Right ventricle myocardium superior (tissue), 1 donor: ENCODE measurements at places on chromosomes 5 and 9.

- DNase-seq, result no peak
These were observed 449.6 kb downstream of the NTRK2 start for GRCh38 chr9:85118990-85119755.

GRCh38 chr5:121741156-121741555 lies 110.5 kb upstream of the FTMT start:
- no peak for DNase-seq

- no peak for DNase-seq
These were observed 1.3 kb upstream of the REEP5 start for GRCh38 chr5:112923148-112923917.

DNA sequence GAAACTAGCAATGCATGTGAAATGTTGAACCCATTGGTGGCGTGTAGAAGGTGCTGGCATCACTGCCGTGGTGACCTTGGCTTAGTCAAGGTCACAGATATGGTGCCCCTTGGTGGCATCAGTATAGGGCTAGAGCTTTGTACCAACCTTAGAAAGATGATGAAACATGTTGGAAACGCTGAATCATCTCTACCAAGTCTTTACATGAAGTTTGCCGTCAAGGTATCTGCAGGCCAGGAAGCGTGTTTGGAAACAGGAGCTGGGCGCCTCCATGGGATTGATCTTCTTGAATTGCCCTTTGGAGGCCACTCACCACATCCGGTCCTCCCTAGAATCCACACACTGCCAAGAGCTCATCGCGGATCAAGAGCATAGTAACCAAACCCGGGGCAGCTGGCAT lies 16.9 kb upstream of the BOD1 start:
- DNase-seq, result no peak

DNA sequence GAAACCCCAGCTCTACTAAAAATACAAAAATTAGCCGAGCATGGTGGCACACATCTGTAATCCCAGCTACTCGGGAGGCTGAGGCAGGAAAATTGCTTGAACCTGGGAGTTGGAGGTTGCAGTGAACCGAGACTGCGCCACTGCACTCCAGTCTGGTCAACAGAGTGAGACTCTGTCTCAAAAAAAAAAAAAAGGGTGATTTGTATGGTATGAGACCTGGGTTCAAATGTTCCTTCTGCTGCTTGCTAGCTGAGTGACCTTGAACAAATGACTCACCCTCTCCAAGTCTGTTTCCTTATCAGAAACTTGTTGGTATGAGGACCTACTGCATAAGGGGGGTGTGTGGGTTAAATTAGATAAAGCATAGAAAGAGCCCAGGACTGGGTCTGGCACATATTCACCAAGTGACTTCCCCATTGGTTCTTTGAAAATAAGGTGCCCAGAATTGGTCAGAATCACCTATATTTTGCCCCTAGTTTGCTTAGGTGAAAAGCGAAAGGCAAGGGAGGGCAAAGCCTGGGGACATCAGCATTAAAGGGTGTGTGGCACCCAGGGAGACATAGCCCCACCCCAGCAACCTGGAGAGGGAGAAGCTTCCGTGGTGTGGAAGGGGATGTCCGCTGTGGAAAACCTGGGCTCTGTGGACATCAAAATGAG lies 9.9 kb downstream of the SLC25A25 start:
- no peak for DNase-seq

DNA sequence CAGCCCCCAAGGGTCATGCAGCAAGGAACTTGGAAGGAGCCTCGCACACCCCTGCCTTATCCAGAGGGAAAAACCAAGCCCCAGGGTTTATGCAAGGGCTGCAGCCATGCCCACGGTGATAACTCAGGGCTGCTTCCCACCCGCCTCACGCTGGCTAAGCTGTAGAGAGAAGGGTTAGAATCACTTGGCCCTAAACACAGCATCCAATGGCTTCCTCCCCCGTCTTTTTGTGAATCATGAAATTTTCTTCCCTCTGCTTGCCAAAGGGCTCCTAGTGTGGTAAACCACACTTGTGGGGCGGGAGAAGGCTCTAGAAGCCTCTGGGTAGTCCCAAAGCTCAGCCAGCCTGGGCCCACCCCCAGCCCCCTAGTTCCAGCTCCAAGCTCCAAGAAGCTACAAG lies 55.9 kb upstream of the ORM1 start:
- DNase-seq, result no peak

DNA sequence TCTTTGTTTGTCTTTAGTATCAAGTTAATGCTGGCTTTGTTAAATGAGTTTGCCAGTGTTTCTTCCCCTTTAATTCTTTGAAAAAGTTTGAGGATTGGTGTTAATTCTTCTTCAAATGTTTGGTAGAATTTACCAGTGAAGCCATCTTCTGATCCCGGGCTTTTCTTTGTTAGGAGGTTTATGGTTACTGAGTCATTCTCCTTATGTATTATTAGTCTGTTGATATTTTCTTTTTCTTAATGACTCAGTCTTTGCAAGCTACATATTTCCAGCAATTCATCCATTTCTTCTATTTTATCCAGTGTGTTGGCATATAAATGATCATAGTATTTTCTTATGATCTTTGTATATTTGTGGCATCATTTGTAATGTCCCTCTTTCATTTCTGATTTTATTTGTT lies 74.5 kb upstream of the SPINK5 start:
- no peak for DNase-seq

GRCh38 chr9:124551472-124552272 lies 44.5 kb upstream of the NR5A1 start:
- peak; percentile 46 for DNase-seq

DNA sequence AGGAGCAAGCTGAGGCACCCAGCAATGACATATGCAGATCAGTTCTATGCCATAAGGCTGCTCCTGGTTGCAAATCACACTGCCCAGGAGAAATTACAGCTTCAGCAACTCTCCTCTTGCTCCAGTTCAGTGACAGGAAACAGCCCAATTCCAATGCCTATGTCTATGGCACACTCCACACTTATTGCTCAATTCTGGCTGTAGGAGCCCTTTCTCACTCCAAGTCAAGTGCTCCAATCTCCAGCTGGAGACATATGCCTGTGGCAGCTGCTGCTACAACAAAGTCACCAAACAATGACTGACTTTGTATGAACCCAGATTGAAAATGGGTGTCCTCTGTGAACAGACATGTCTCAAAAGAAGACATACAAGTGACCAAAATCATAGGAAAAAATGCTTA lies 31.8 kb upstream of the PLCXD3 start:
- peak; percentile 46 for DNase-seq

DNA sequence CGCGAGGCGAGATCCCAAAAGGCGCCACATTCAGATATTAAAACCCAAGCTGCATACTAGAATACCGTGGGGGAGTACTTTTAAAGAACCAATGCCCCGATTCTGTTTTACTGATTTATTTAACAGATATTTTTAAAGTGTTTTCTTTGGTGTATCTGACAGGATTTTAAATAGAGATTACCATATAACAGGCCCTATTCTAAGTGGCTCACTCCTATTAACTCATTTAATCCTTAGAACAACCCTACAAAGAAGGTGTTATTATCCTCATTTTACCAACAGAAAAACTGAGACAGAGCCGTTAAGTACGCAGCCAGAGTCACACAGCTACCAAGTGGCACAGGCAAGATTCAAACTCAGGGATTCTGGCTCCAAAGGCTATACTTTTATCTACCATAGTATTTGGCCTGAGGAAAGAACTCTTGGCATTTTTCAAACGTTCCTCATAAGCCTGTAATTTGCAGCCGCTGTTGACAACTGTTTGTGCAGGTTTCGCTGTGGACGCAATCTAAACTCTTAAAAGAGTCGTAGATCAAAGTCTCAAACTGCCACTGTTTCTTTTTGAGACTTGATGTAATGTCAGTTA lies 550 bp upstream of the TMEM245 start:
- DNase-seq, result no peak

DNA sequence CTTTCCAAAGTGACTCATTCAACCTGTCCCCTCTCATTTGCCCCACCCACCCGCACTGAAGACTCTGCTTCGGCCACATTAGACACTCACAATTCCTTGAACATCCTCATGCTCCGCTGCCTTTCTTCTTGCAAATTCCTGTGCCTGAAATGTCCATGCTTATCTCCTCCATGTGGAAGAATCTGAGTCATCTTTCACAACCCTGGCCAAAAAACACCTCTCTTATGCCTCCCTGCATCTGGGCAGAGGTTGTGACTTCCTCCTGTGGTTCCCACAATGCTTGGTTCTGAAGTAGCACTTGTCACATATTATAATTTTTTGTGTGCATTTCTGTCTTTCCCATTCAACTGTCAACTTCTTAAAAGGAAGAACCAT lies 238.6 kb downstream of the ENC1 start:
- no peak for DNase-seq

DNA sequence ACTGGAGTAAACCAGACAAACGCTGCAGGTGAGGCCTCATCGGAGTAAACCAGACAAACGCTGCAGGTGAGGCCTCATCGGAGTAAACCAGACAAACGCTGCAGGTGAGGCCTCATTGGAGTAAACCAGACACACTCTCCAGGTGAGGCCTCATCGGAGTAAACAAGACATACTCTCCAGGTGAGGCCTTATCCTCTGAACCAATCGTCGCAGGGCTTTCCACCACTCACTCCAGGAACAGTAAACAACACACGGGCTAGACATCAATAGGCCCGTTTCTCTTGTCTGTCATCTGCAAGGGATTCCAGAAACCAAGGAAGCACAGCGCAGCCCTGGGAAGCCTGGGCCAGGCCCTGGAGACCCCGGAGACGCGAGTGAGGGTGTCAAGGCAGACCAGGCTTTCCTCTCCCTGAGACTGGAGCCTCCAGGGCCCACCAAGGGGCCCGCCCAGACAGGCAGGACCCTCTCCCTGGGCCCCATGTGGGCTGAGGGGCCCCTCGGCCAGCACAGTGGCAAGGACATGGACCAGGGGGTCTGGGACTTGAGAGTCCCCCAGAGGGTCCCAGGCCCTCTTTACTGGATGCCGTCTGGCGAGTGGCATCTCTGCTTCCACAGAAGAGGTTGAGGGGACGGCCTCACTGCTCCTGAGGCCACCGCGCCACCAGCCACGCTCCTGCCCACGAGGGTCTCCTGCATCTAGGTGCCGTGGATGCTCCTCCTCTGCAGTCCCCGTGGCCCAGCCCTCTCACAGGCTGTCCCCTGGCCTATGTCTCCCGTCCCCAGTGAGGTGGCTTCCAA lies 26.4 kb upstream of the NSMF start:
- DNase-seq, result peak; percentile 37

DNA sequence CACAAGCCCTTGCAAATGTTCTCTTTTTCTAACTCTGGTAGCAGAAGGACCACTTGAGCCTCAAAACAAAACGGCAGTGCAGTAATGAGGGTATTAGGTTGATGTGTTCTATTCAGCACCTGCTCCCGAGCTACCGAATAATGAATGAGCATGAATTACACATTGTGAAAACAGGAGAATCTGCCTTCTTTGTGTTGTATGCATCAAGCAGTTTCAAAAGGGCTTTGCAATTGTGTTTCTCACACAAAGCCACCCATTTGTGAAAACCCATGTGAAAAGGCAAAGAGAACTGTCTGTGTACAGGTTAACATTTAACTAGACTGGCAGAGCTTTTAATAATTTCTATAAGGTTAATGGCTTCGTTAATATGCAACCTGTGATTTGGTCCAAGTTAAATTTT lies 97.8 kb downstream of the STK32A start:
- DNase-seq, result no peak

- DNase-seq, result no peak
These were observed 335 bp downstream of the GALNT12 start for GRCh38 chr9:98807814-98808195.

DNA sequence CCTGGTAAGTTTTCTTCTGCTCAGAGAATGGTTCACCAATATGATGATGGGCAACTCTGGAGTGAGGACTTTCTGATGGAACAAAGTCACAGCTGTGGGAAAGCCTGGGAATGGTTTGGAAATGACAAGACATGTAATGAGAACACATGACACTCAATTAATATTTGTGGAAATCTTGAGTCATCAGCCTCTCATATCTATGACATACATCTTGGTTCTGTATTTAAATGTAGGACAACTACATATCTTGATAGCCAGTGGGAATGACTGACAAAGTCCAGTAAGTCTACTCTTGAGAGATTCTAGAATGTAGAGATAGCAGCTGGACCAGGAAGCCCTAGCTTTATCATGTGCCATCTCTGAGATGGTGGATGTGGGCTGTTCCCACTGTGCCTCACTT lies 85.5 kb downstream of the PALM2AKAP2 start:
- DNase-seq, result no peak

DNA sequence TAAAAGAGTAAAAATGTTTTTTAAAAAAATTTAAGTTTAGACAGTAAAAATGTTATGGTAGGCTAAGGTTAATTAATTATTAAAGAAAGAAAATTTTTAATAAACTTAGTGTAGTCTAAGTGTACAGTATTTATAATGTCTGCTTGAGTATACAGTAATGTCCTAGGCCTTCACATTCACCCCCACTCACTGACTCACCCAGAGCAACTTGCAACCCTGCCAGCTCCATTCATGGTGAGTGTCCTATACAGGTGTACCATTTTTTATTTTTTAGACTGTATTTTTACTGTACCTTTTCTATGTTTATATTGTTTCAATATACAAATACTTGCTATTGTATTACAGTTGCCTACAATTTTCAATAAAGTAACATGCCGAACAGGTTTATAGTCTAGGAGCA lies 234.1 kb downstream of the AUH start:
- DNase-seq, result no peak

DNA sequence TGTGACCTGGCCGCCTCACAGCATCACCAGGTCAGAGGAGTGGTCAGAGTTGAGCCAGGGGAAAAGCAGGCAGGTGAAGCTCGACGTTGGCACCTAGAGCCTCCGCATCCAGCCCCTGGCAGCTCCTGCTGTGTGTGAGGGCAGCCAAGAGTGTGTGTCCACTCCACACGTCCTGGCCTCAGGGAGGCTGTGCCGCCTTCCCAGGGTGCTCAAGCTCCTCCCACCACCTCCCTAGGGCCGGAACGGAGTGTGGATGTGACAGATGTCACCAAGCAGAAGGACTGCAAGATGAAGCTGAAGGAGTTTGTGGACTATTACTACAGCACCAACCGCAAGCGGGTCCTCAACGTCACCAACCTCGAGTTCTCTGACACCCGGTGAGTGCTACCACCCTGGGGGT lies 72.5 kb downstream of the PHF2 start:
- no peak for DNase-seq

GRCh38 chr5:138824516-138824915 lies 50.6 kb downstream of the LRRTM2 start:
- DNase-seq, result no peak

DNA sequence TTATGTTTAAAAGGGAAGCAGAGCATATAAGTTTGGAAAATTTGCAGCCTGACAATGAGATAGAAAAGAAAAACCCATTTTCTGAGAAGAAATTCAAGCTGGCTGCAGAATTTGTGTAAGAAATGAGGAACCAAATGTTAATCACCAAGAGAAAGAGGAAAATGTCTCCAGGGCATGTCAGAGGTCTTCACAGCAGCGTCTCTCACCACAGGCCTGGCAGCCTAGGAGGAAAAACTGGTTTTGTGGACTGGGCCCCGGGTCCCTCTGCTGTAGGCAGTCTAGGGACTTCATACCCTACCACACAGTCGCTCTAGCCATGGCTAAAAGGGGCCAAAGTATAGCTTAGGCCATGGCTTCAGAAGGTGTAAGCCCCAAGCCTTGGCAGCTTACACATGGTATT lies 32.1 kb upstream of the HSD17B4 start:
- no peak for DNase-seq
